ENCODE measurements at places on chromosomes 3 and 15. TPM values are rescaled to one million over a fixed set of nuclear protein-coding genes. Genes with fewer than 3 reads are reported as not detected.

KCNMB2 gene
- total RNA-seq: not detected

CFAP92 gene
- total RNA-seq: 0.83 TPM

ANKRD28 gene
- total RNA-seq: 37.4 TPM

GPR156 gene
- total RNA-seq: 1.2 TPM

IL1RAP gene
- total RNA-seq: 63.2 TPM

GASK1A gene
- total RNA-seq: 2.5 TPM

MYRIP gene
- total RNA-seq: 0.17 TPM

RAB7A gene
- 76.7 TPM for total RNA-seq

CLCN2 gene
- total RNA-seq: 10.7 TPM

MYH15 gene
- 1.8 TPM for total RNA-seq

ZMYND10 gene
- total RNA-seq: 0.52 TPM

APH1B gene
- 15.8 TPM for total RNA-seq

MAGI1 gene
- 15.2 TPM for total RNA-seq

IL5RA gene
- total RNA-seq: not detected

NEIL1 gene
- total RNA-seq: 11.1 TPM

SEMA3G gene
- 0.45 TPM for total RNA-seq

RNF13 gene
- total RNA-seq: 105 TPM

ITIH1 gene
- not detected for total RNA-seq

LTK gene
- total RNA-seq: not detected

GOLGA6D gene
- total RNA-seq: not detected

MAN2C1 gene
- 194 TPM for total RNA-seq

KNG1 gene
- total RNA-seq: not detected

CPNE9 gene
- not detected for total RNA-seq

SERINC4 gene
- total RNA-seq: 0.17 TPM

PAK2 gene
- 29.5 TPM for total RNA-seq

VPS13C gene
- total RNA-seq: 79.9 TPM

BOC gene
- total RNA-seq: 15.0 TPM

LDHAL6B gene
- not detected for total RNA-seq

PLS1 gene
- 4.0 TPM for total RNA-seq

CHST14 gene
- total RNA-seq: 8.3 TPM

GATM gene
- 4.5 TPM for total RNA-seq

ERC2 gene
- 1.3 TPM for total RNA-seq

CCDC9B gene
- total RNA-seq: 67.3 TPM

ANKRD63 gene
- total RNA-seq: not detected

AMIGO3 gene
- 0.50 TPM for total RNA-seq

CRELD1 gene
- 18.2 TPM for total RNA-seq

CCR3 gene
- total RNA-seq: not detected

ALPK3 gene
- total RNA-seq: 0.27 TPM

TMEM108 gene
- total RNA-seq: not detected

CYP1A2 gene
- total RNA-seq: not detected

PIGB gene
- total RNA-seq: 23.8 TPM

SLC22A14 gene
- total RNA-seq: 0.33 TPM

CATSPER2 gene
- total RNA-seq: 9.7 TPM

SLC26A6 gene
- 47.7 TPM for total RNA-seq

ACY1 gene
- total RNA-seq: 170 TPM

UNC13C gene
- 0.33 TPM for total RNA-seq

GOLGA6A gene
- not detected for total RNA-seq

CCR8 gene
- not detected for total RNA-seq

CTSH gene
- total RNA-seq: 44.3 TPM

GABRR3 gene
- not detected for total RNA-seq

ABHD17C gene
- 5.2 TPM for total RNA-seq

Data from mammary epithelial cell (primary cell).